Right lung (tissue), 10 donors: ENCODE measurements at places on chromosomes 11 and 22. TPM values are rescaled to one million over a fixed set of nuclear protein-coding genes. Genes with fewer than 3 reads are reported as not detected.

DNA sequence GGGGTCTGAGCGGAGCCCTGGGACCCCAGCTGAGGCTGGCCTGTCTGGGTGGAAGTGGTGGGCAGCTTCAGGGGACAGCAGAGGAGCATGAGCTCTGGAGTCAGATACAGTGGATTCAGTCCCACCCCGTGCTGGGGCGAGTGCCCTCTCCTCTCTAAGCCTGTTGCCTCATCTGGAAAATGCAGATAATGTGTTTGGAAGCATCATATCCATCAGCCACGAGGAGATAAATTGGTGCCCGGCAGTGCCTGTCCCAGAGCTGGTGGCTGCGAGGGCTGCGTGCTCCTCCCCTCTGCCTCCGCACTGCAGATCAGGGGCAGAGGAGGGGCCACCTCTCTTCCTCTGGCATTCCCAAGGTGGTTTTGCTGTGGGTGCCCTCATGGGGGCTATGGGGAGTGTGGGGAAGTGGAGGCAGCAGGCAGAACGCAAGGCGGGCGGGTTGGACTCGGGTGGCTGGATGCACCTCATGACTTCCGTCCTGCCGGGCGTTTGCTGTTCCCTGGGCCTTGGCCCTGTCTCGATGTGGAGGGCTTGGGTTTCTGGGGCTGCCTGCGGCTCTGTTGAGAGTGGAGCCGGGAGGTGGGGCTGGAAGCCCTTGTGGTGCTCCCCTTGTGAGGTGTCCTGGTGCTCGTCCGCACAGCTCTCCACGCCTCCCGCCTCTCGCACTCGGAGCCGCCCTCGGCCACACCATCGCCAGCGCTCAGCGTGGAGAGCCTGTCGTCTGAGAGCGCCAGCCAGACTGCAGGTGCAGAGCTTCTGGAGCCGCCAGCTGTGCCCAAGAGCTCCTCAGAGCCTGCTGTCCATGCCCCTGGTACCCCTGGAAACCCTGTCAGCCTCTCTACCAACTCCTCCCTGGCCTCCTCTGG, 20.9 kb downstream of the MICALL1 start:
- no peak for DNase-seq

GRCh38 chr11:6742260-6742659, 29.5 kb downstream of the OR2AG2 start:
- no peak for DNase-seq

DNA sequence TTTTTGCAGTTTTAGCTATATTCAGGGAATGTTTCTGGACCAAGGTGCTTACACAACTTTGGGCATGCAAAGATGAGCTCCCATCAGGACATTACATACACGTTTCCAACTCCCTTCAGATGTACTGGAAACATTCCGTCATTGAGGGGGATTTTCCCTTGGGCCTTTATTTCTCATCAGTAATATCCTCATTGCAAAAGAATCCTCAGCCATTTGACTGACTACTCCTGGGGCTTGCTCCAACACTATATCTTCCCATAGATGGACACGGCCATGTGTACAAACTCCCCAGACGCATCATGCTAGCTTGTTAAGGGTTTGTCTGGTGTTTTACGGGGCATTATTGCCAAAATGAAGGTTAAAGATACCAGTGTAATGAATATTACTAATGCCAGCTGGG, 59.3 kb upstream of the NUP160 start:
- DNase-seq, result no peak

- DNase-seq, result no peak
These were observed 789 bp downstream of the SPECC1L start for GRCh38 chr22:24271386-24271854.

- no peak for DNase-seq
These were observed 9.4 kb downstream of the CBX6 start for GRCh38 chr22:38862375-38863329.

Gene NAALAD2
- 60.1 TPM for polyA plus RNA-seq

DNA sequence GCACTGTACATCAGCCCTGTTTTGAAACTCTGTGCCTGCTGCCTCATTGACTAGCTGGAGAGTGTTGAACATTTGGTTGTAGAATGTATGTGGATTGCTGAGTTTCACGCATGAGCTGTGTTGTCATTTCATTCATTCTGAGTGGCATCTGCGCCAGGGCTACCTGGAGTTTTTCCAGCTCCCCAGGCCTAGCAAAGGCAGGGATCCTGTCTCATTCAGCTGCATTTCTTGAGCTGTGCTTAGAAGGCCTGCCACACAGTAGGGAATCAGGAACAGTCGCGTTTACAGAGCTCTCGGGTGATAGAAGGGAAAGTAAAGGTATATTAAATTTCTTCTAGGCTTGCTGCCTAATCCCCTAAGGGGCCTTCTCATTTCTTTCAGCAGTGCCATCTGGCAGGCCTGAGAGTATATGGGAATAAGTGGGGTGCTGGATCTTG, 44.3 kb downstream of the PTPRJ start:
- DNase-seq, result no peak

- DNase-seq, result no peak
These were observed 222.2 kb downstream of the NAV2 start for GRCh38 chr11:19934828-19935259.

DNA sequence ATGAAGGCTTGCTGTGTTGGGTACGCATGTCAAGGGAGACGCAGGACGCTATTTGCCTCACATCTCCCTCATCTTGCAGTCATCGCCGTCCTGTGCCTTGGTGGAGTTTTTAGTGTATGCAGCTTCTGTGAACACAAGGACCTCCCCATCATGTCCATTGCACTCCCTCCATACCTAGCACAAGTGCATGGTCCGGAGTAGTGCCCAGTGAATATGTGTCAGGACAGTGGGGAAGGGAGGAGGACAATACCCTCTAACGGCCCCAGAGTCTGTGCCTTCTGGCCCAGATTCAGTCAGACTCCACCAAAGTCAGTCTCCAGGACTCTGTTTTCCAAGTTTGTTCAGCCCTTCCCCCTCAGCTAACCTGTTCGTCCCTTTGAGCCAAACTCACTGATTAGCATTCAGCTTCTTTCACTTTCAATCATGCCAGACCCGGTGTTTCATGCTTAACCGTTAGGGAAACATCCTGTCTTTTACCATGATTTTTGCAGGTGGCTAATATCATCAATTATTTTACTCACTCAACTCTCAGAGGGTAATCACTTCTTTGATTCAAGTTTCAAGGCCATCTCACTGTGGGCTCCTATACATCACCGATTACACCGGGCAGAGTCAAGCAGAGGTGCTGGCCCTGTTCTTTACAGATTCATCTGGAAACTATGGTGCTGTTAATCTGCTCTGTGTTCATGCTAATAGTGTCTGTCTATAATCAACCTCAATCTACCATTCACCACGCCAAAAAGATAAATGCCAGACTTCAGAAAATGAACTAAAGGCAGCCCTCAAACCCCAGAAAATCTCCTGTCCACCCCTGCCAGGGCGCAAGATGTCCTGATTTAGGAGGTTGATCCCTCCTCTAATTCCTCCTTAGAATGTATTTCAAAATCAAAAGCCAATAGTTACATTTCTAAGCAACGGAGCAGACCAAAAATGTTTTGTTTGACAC, 156.5 kb downstream of the RRAS2 start:
- DNase-seq, result no peak

GRCh38 chr11:17725174-17725573, 5.8 kb downstream of the MYOD1 start:
- DNase-seq, result no peak

- no peak for DNase-seq
These were observed 356.0 kb upstream of the CADM1 start for GRCh38 chr11:115860246-115860645.

GRCh38 chr11:59698506-59698905, 15.1 kb downstream of the OR10V1 start:
- DNase-seq, result no peak

DNA sequence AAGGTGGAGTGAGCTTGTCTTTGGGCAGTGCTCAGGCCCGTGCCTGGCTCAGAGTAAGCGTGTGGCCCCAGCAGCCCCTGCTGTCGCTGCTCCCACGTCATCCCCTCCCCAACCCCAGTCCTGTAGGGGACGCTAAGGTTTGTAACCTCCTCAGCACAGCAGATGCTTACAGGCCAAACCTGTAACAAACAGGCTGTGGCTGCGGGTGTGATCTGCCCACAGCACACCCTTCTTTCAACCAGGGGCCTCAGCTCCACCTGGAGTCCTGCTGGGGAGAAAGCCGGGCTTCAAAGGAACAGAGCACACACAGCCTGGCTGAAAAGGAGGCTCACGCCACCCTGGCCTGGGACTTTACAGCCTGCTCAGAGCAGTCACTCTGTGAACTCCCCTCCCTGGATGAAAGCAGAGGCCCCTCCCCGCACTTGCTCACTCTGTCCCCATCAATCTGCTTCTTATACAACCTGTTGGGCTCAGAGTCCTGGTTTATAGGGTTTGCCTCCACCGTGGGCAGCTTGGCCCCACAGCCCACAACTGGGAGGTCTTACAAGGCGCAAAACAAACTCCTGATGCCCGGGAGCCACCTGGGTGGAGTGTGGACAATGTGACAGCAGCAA, 54.3 kb downstream of the SCUBE1 start:
- DNase-seq, result no peak

GRCh38 chr22:23796461-23796860, 9.7 kb downstream of the SMARCB1 start:
- no peak for DNase-seq

DNA sequence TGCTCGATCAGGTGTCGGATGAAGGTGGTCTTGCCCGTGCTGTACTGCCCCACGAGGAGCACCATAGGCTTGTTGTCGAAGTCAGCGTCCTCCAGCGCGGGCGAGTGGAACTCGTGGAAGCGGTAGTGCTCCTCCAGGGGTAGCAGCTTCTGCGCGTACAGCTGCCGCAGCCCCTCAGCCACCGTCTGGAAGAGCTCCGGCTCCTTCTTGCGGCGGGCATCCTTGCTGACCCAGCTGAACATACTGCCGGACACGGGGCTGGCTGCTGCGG, 263 bp downstream of the EHD1 start:
- DNase-seq, result no peak

DNA sequence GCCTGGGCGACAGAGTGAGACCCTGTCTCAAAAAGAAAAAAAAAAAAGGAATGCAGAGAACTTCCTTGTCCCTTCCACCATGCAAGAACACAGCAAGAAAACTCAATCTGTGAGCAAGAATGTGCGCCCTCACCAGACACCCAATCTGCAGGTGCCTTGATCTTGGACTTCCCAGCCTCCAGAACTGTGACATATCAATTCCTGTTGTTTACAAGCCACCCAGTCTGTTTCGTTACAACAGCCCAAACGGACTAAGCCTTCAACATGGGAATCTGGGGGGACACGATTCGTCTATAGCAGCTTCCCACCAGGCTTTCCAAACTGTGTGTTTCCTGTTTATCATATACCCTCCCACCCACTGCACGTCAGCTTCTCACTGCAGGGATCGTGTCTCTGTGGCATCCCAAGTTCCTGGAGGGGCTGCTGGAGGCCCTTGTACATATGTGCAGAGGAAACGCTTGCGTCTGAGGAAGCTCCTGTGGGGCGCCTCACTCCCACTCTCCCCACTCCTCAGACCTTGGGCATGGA, 11.0 kb upstream of the PSMC3 start:
- DNase-seq, result no peak

Gene MIOX
- 0.08 TPM for polyA plus RNA-seq

Gene CSNK2A3
- polyA plus RNA-seq, result 1.0 TPM

GRCh38 chr11:66743271-66743968, 14.4 kb upstream of the SPTBN2 start:
- no peak for DNase-seq

- no peak for DNase-seq
These were observed 3.8 kb upstream of the MMP7 start for GRCh38 chr11:102534261-102534872.

Gene TEX54
- polyA plus RNA-seq, result not detected

Gene TRIM48
- polyA plus RNA-seq, result not detected

DNA sequence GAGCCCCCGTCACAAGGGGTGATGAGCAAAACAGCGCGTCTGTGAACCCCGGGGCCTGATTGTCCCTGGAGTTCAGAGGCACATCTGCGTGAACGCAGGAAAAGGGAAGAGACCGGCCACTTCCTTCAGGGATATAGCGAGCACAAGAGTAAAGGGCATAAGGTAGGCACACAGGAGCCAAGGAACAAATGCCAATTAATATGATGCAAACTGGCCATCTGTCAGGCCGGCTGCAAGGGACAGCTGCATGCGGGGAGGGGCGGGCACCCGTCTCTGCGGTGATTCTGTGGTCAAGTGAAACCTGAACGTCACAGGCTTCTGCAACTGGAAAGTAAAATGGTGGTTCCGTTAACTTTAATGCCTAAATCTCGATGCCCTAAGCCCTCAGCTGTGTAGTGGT, 64.7 kb downstream of the TRIM29 start:
- no peak for DNase-seq

Gene PPP6R3
- polyA plus RNA-seq, result 84.1 TPM

DNA sequence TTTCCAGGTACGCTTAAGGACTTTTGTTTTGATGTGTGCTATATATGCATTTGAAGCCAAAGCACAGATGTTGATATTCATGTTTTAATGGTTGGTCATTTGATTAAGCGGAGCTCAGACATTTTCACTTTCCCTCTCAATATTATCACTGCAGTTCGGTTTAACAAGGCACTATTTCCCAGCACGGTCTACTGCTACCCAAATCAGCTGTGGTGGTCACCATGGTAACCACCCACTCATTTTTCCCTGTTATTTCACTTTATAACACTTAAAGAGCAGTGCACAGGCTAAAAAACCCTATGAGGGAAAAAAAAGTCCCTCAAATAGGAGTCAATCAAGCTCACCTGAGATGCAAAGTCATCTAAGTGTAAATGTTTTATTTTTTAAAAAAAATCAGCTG, 439.6 kb upstream of the CCDC90B start:
- peak; percentile 39 for DNase-seq

GRCh38 chr11:71408826-71409225, 39.4 kb downstream of the DHCR7 start:
- DNase-seq, result no peak

Gene SUSD2
- polyA plus RNA-seq, result 11.5 TPM

DNA sequence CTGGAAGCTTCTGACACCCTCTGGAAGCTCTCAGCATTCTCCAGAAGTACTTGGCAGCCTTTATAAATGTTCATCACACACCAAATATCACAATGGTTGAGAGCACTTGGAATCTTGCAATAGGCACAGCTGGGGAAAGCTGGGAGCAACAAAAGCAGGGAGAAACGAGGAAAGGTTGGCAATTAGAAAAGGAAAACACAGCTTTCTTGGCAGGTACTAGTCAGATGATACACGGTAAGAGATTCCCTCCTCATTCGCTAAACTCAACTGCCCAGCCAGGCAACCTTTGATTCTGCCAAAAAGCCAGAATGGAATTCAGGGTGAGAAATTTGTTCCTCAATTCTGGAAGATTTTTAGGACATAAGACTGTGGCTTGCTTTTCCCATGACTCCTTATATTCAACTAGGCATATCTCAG, 576.9 kb upstream of the ANO5 start:
- no peak for DNase-seq

DNA sequence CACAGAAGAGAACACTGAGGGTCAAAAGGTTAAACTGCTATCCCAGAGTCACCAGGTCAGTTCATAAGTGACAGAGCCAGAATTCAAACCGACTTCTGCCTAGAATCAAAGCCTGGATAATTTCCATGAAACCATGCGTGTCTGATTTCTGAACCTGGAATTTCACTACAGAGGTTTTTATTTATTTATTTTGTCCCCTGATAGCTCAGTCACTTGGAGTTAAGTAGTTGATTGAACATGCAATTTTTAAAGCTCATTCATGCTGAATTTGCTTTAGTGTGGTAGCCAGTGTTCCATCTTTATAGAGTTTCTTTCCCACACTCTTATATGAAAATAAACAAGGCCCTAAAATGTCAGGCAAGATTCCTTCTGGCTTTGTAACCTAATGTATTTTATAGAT, 93.2 kb downstream of the NAV2 start:
- no peak for DNase-seq

GRCh38 chr11:88596786-88597185, 259.2 kb upstream of the CTSC start:
- no peak for DNase-seq
